ENCODE measurements at places on chromosomes 1 and 21. TPM values are rescaled to one million over a fixed set of nuclear protein-coding genes. Genes with fewer than 3 reads are reported as not detected.

DNA sequence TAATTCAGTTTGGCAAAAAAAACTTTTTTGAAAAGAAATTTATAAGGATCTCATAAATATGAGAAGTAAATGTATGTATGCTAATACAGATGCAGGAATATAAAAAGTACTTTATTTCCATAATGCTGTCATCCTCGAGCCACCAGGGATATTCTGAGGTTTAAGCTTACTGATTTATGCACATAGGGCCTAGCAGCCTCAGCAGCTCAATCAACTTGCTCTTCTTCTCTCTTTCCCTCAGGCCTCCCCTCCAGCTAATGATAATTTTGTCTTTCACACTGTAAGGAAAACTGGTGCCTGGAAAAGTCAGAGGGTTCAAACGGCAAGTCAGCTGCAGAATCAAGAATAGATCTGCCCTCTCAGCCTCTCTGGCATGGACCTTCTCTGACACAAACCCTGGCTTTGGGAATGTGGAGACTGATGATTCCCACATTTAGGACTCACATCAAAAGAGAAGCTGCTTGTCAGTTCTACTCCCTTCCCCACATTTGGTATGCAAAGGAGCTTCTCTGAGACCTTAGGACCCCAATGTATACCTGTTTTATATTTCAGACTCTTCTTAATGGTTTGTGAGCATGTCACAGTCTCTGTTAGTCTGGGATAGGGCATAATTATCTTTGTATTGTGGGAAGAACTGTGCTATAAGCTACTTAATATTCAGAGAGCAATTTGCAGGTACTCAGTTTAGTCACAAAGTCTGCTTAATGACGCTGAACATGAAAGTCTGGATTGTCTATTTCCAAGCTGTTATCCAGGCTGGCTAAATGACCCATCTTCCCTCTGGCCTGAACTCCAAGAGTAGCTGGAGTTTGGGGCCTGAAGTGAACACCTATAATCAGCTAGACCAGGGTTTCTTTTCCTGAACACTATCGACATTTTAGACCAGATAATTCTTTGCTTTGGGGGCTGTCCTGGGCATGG is 52.1 kb upstream of the DIPK1A start:
- no peak for DNase-seq
- no peaks in the 10 kb centered on the region for H3K36me3 ChIP-seq
- H3K27ac ChIP-seq: no peak overlapping the region
- H3K4me1 ChIP-seq: no peaks in the 10 kb centered on the region
- no peaks in the 10 kb centered on the region for H3K27me3 ChIP-seq

- no peaks in the 10 kb centered on the region for H3K4me1 ChIP-seq
- no peak overlapping the region for H3K27ac ChIP-seq
- DNase-seq: no peak
- H3K27me3 ChIP-seq: no peaks in the 10 kb centered on the region
Measured at GRCh38 chr1:166822385-166822784, 16.9 kb upstream of the POGK start.

- no peak overlapping the region for H3K4me3 ChIP-seq
- no peaks in the 10 kb centered on the region for H3K36me3 ChIP-seq
Measured at GRCh38 chr1:222106377-222106776, 364.5 kb upstream of the DUSP10 start.

Gene LCE1E
- not detected for total RNA-seq

Gene GUCA2B
- not detected for total RNA-seq

Gene AKT3
- total RNA-seq: 38.0 TPM

- no peaks in the 10 kb centered on the region for H3K4me1 ChIP-seq
- H3K4me3 ChIP-seq: no peak overlapping the region
- H3K36me3 ChIP-seq: no peaks in the 10 kb centered on the region
- no peak for DNase-seq
Measured at GRCh38 chr1:30652152-30652841, 71.1 kb downstream of the MATN1 start.

Gene FAAH
- total RNA-seq: 6.0 TPM

- no peak overlapping the region for H3K4me3 ChIP-seq
- DNase-seq: no peak
- peaks cover 37% of the 10 kb centered on the region for H3K36me3 ChIP-seq
- H3K27me3 ChIP-seq: no peaks in the 10 kb centered on the region
- no peak overlapping the region for H3K27ac ChIP-seq
Measured at GRCh38 chr1:9929431-9930385, 13.5 kb downstream of the LZIC start.

DNA sequence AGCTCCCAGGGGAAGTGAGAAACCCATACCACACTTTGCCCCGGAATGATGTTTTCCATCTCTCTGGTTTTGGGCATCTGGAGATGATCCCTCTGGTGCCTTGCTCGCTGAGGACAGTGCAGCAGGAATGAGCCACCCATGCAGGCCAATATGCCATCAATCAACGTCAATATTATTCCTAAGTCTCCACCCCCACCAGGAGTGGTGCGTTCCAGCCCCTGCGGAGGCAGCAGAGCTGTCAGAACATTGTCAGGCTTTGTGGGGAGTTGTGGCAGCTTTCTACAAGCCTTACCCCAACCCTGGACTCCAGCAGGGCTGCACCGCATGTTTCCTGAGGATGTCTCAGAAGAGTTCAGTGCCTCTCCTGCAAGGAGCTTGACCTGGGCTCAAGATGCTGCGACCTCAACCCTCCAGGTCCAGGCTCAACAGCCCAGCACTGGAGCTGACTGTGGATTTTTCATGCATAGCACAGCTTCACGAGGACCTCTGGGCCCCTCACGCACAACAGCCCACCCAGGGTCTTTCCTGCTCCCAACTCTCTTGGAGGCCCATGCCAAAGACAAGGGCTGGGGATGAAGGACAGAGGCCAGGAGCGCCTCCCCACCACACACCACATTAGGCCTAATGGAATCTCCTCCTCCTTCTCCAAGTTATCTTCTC is 67.5 kb downstream of the PSMG1 start:
- no peaks in the 10 kb centered on the region for H3K36me3 ChIP-seq
- H3K4me1 ChIP-seq: peaks cover 17% of the 10 kb centered on the region
- no peaks in the 10 kb centered on the region for H3K27me3 ChIP-seq
- H3K4me3 ChIP-seq: no peak overlapping the region

DNA sequence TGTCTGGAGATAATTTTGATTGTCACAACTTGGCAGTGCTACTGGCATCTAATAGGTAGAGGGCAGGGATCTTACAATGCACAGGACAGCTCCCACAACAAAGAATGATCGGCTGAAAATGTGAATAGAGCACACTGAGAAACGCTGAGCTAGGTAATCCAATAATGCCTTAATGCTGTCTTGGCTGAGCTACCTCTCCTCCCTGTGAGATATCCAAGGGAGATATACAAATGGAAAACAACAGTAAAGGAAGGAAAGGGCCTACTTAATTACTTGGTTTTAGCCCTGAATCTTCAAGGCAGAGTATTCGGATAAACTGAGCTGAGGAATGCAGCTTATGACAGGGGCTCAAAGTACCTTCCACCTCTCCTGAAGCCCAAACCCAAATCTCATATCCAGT is 2.9 kb downstream of the DNASE2B start:
- no peaks in the 10 kb centered on the region for H3K4me1 ChIP-seq
- H3K36me3 ChIP-seq: no peaks in the 10 kb centered on the region
- H3K27ac ChIP-seq: no peak overlapping the region
- H3K4me3 ChIP-seq: no peak overlapping the region
- no peaks in the 10 kb centered on the region for H3K27me3 ChIP-seq

GRCh38 chr1:23402286-23403037 is 22.1 kb downstream of the TCEA3 start:
- DNase-seq: no peak
- H3K27me3 ChIP-seq: no peaks in the 10 kb centered on the region
- peaks cover 5% of the 10 kb centered on the region for H3K36me3 ChIP-seq
- H3K27ac ChIP-seq: peak overlapping the region; percentile 47

GRCh38 chr1:236753516-236753915 is 41.6 kb upstream of the MTR start:
- no peak overlapping the region for H3K27ac ChIP-seq
- H3K4me3 ChIP-seq: no peak overlapping the region
- no peaks in the 10 kb centered on the region for H3K4me1 ChIP-seq
- peaks cover 31% of the 10 kb centered on the region for H3K36me3 ChIP-seq
- no peaks in the 10 kb centered on the region for H3K27me3 ChIP-seq

Gene SMCP
- total RNA-seq: not detected

Gene TMEM81
- not detected for total RNA-seq

- H3K4me3 ChIP-seq: no peak overlapping the region
- no peak for DNase-seq
- H3K36me3 ChIP-seq: peaks cover 4% of the 10 kb centered on the region
- H3K4me1 ChIP-seq: no peaks in the 10 kb centered on the region
- no peaks in the 10 kb centered on the region for H3K27me3 ChIP-seq
Measured at GRCh38 chr1:159832309-159832708, 5.6 kb downstream of the SLAMF8 start.

- H3K4me1 ChIP-seq: peaks cover 12% of the 10 kb centered on the region
- H3K27me3 ChIP-seq: no peaks in the 10 kb centered on the region
- peaks cover 5% of the 10 kb centered on the region for H3K36me3 ChIP-seq
Measured at GRCh38 chr1:183879966-183880365, 75.0 kb downstream of the RGL1 start.

DNA sequence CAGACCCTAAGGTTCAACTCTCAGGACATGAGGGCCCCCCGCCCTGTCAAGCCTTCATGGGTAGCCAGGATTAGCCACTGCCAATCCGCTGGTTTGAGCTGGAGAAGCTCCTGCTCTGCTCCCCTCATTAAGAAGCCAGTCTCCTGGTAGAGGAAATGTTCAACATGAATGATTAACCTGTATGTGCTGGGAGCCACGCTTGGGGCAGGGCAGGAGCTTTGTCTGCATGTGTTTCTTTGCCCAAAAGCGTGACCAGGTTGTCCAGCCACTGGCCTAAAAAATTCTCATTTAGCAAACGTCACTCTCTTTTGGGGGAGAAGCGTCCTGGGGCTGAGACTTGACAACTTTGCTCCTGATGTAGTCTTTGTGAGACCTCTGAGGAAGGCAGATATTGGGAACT is 96.5 kb downstream of the RRAGC start:
- H3K4me3 ChIP-seq: no peak overlapping the region
- no peaks in the 10 kb centered on the region for H3K36me3 ChIP-seq
- no peaks in the 10 kb centered on the region for H3K4me1 ChIP-seq
- no peak for DNase-seq

Gene AMY1A
- total RNA-seq: not detected

DNA sequence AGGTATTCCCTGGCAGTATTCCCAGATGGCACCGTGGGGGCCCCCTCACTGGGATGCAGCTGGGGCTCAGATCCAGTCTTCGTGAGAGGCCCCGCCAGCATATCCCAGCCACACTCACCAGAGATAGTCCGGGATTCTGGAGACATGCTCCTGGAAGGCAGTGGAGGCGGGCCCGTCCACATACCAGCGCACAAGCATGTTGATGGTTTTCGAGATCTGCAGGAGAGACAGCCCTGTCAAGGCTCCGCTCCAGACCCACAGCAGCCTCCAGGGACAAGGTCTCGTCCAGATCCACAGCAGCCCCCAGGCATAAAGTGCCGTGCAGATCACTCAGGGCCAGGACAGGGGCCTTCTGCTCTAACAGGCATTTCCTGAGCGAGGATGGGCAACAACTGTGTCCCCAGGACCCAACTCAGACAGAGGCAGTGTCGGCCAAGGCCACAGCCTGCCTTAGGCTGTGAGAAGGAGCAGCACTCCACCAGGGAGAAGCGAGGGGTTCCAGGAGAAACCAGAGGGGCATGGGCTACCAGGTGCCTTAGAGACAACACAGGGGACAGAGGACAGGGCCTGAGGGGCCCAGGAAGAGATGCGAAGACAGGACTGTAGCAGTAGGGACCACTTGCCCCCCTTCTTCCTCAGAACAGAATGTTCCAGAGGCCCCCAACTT is 14.8 kb downstream of the LSS start:
- no peak overlapping the region for H3K27ac ChIP-seq
- H3K27me3 ChIP-seq: no peaks in the 10 kb centered on the region
- peaks cover 89% of the 10 kb centered on the region for H3K36me3 ChIP-seq
- no peaks in the 10 kb centered on the region for H3K4me1 ChIP-seq
- no peak overlapping the region for H3K4me3 ChIP-seq

GRCh38 chr1:107183011-107183410 is 42.2 kb downstream of the NTNG1 start:
- H3K27me3 ChIP-seq: no peaks in the 10 kb centered on the region
- no peak overlapping the region for H3K27ac ChIP-seq
- no peak overlapping the region for H3K4me3 ChIP-seq
- H3K36me3 ChIP-seq: no peaks in the 10 kb centered on the region
- no peaks in the 10 kb centered on the region for H3K4me1 ChIP-seq

DNA sequence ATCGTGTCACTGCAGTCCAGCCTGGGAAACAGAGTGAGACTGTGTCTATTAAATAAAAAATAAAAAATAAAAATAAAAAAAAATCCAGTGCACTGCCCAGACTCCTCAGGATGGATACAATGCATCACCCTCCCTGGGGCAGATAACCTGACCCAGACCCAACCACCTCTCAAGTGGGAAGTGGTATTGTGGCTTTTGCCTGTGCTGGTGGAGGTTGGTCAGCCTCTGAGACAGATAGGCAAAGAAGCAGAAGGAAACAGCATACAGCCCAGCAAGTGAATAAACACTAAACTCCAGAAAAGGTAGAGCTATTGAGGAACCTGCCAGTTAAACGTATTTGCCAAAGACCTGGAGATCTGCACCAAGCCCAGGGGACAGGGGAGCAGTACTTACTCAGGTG is 22.0 kb downstream of the HHIPL2 start:
- no peak overlapping the region for H3K4me3 ChIP-seq
- no peak overlapping the region for H3K27ac ChIP-seq
- no peaks in the 10 kb centered on the region for H3K27me3 ChIP-seq
- DNase-seq: no peak
- no peaks in the 10 kb centered on the region for H3K4me1 ChIP-seq

Gene TPTE
- total RNA-seq: not detected

Gene MECR
- total RNA-seq: 1.2 TPM

Gene SELE
- total RNA-seq: 9.0 TPM

Gene MRPL24
- total RNA-seq: 17.0 TPM

Gene ATF3
- total RNA-seq: 79.1 TPM

GRCh38 chr1:203168256-203168786 is 7.3 kb downstream of the MYBPH start:
- no peak overlapping the region for H3K27ac ChIP-seq
- DNase-seq: no peak
- no peaks in the 10 kb centered on the region for H3K4me1 ChIP-seq

Gene RGS4
- 57.5 TPM for total RNA-seq

DNA sequence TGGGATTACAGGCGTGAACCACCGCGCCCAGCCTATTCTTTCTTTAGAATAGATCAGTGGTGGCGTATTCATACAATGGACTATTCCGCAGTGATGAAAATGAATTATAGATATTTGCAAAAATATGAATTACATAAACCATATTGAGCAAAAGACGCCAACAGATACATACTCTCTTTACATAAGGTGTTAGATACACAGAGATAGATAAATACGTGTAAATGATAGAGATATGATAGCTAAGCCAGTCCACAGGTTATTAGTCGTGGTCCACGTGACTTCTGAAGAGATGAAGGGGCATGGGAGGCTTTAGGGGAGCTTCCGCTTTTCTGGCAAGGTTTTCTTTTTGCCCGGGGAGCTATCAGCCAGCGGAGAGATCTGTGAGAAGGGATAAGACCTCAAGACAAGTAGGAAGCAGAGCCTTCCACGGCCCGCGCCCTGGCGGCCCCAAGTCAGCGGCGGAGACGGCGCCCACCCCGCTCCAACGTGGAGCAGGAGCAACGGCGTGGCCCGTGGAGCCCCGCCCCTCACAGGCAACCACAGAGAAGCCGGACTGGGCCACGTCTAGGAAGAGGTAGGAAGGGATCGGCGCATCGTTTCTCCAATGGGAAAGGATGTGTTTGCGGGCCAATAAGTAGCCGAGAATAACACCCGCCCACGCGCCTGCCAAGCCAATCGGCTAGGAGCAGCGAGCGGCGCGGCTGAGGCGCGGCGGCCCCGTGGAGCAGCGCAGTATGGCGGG is at the start of gene MSTO1:
TSS of gene MSTO1 (plus strand) at position 704 of the 742 bp plus-strand sequence. CDS start at position 735, 31 bp downstream.
- peaks cover 10% of the 10 kb centered on the region for H3K36me3 ChIP-seq
- H3K4me3 ChIP-seq: peak within 1 kb of the TSS; percentile 61
- H3K27me3 ChIP-seq: no peaks in the 10 kb centered on the region
- DNase-seq: peak; percentile 94
- no peaks in the 10 kb centered on the region for H3K4me1 ChIP-seq
